Occipital lobe (tissue), 3 donors: ENCODE measurements at places on chromosomes 12 and 14. TPM values are rescaled to one million over a fixed set of nuclear protein-coding genes. Genes with fewer than 3 reads are reported as not detected.

- no peak for DNase-seq
Measured at GRCh38 chr14:26525085-26525484, 72.7 kb downstream of the NOVA1 start.

- no peak for DNase-seq
Measured at GRCh38 chr12:131468206-131468605, 242.7 kb upstream of the SFSWAP start.

DNA sequence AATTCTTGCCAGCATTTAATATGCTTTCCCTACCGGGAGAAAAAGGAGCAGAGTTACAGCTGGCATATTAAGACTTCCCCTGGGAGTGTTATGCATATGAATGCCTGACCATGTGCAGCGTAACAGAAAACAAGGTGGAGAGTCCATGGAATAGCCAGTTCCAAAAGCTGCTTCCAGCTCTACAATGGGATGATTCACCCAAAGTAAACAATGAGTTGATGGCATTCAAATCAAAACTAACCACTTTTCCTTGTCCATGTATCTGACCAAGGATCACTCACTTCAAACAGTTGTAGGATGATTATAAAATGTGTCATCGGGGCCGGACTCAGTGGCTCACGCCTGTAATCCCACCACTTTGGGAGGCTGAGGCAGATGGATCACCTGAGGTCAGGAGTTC lies 48.1 kb upstream of the BICDL1 start:
- DNase-seq, result no peak

- no peak for DNase-seq
Measured at GRCh38 chr12:123105211-123105826, 45.6 kb downstream of the PITPNM2 start.

- DNase-seq, result no peak
Measured at GRCh38 chr12:22459838-22460490, 84.4 kb downstream of the C2CD5 start.

DNA sequence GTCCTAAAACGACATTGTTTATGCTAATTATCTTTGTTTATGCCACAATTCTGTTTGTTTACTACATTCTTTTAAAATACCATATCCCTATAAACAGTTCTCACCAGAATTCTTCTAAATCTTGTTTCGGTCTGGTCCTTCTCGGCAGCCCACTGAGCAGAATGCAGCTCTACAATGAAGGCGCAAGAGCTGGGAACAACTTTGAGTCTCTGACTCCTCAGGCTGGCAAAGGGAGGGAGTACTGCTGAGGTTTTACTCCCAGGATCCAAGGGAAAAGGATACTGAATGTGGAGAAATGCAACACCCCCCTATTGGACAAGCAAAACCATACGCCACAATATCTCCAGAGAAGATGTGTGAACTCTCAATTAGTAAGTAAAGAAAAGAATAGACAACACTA lies 5.4 kb downstream of the SOX5 start:
- no peak for DNase-seq

DNA sequence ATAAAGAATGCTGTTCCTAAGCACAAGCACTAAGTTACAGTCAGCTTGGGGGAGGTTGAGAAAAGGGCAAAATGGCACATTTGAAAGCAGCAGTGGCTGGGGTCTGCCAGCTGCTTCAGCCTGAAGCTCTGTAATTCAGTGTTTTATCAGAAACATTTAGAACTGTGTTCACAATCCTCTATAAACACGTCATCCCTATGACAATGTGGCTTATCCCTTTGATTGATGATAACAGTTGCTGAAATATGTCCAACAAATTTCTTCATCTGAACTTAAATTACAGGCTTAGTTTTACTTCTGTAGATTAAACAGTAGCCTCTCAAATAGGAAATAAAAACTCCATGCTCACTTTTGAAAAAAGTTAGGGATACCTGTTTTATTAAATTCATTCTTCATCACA lies 108.8 kb downstream of the VEZT start:
- DNase-seq, result no peak

DNA sequence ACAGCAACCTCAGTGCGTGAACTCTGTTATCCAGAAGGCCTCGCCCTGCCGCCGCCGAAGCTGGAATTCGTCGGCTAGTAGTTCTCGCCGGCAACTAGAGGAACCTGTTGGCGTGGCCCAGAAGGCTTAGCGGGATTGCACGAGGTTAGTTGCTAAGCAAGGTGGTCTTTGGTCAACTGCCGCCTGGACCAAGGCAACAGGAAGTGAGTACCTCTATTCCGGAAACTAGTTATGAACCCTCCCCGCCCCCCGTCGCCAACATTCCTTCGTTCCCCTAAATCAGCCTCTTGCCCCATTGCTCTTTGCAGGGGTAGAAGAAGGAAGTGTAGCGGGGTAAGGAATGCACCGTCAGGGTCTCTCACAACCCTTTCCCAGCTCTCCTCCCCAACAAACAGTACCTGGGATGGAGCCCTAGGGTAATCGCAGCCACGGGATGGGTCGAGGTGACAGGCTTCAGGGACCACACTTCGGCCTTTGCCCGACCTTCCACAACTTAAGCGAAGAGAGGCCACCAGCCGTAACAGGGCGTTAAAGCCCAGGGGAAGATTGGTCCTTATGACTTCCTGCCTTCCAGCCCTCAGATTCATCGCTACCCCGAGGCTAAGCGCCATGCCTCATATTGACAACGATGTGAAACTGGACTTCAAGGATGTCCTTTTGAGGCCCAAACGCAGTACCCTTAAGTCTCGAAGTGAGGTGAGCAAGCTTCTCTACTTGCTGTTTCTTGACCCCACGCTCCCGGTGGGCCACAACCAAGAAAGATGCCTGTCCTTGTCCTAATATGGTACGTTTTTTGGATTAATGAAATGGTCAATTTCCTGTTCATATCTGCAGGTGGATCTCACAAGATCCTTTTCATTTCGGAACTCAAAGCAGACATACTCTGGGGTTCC lies at the start of gene GMPR2:
GMPR2 (plus strand) TSS at position 285 of the 893 bp plus-strand sequence; CDS start at position 610, 325 bp downstream.
- no peak for DNase-seq

- DNase-seq, result peak; percentile 22
Measured at GRCh38 chr14:38616959-38617358, 361.1 kb upstream of the CLEC14A start.

DNA sequence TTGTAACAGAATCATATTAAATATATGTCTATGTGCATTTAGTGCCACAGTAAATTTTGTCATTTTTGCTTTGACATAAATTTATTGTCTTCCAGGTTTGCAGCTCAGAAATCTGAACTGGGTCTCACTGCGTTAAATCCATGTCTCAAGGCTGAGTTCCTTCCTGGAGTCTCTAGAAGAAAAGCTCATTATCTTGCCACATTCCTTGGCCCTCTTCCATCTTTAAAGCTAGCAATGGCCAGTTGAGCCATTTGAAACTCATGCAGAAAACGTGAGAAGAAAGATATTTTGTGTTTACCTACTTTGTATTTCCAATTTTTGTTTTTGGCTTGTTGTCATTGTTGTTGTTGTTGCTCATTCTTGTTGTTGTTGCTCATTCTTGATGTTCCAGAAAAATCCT lies 10.7 kb downstream of the PRH1 start:
- no peak for DNase-seq

- DNase-seq, result no peak
Measured at GRCh38 chr12:90323217-90323616, 614.6 kb upstream of the ATP2B1 start.

GRCh38 chr12:542395-543113 lies 82.8 kb downstream of the B4GALNT3 start:
- DNase-seq, result no peak

DNA sequence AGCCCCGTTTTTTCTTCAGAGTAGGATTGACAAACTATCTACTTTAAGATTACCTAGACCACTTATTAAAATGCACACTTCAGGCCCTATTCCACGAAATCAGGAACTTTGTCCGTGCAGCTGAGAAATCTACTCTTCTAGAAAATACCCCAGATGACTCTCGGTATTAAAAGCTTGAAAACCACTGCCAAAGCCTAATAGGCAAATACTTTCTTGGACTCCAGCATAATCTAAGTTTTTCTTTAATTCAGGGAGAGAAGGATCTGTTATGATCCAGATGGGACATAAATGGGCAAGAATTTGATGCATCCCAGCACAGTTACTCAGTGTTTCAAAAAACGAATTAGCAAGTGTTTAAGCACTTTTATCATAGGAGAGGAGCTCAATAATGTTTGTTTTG lies 94.5 kb downstream of the TMX1 start:
- DNase-seq, result no peak

GRCh38 chr12:50276912-50277671 lies 6.2 kb downstream of the LIMA1 start:
- DNase-seq, result no peak

DNA sequence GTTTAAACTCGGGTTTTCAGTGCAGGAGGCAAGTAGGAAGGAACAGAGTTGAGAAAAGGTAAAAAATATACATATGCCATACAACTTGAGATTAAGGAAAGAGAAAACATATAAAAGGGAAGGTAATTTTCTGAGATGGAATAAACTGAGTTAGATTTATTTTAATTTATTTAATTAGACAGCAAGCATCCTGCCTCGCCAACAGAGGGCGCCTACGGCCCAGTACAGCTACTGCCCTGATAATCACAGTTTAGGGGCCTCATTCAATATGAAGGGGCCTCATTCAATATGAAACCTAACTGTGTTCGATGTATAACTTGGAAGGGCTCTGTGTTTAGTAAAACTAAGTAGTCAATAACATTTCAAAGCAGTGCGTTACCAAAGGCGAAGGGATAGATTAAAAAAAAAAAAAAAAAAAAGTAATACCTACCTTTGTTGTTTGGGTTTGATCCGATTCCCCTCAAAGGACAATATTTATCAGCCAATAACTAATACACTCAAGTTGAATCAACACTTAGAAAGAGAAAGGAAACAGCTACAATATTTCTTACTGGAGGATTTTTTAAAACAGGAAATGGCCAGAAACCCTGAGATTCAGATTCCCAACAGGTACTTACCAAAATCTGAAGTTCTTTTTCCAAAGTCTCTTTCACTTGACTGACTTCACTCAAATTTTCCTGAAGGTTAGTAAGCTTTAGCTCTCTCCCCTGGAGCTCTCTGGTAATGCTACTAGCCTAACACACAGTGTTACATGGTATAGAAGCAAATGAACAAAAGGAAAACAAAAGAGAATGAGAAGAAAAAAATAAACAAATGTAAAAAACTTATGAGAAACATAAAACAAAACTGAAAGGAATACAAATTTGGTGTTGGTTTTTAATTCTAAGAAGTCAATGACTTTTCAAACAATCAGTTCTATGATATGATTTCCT lies 70.0 kb upstream of the VPS33A start:
- DNase-seq, result no peak

DNA sequence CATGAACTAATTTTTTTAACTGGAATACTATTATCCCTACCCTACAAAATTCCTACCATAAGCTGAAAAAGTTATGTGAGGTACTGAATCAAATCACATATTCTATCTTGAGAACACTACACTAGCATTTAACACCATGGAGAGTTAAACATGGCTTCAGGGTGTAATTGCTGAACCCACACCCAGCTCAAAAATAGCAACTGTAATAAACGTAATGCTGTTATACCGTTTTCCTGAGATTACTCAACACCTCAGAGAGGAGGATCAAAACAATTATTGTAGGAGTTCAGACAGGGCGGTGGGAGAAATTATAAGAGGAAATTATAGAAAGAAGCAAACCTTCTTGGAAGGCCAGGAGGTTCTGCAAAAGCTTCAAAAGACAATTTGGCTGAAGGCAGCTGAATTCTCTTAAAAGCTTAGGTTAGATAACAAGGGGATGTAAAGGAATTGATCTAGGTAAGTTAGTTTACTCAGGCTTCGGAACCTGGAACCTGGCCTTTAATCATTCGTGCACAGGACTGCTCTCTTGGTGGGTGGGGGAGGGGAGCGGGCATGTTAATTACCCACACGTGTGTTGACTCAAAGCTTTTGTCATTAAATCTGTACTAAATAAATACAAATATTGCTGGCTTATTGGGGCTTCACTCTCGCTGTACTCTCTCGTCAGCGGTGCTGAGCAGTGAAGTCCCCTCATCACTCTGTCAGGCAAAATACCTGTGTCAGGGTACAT lies 12.1 kb upstream of the IPO8 start:
- no peak for DNase-seq

DNA sequence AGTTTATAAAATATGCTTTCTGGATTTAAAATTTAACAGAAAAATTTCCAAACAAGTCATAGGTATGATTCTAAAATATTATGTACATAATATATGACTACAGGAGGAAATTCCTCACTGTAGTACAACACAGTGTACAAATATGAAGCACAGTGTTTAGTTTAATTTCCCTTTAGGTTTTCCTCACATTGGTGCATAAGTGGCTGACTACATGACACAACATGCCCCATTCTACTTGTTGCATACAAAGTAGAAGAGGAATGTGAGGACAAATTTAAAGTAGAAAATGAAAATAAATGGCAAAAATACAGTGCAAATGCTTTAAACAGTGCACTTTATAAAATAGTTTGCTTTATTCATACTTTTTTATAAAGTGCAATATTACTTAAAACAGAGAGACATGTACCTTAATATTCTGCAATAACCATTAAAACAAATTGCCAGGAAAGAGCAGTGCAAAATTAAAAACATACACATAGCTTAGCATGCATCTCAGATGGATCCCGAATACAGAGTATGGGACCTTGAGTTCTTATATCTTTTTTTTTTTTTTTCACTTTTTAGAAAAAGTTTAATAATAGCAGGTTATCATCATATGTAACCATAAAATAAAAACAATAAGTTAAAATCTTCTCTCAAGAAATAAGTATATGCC lies 54.8 kb upstream of the TTC7B start:
- no peak for DNase-seq

DNA sequence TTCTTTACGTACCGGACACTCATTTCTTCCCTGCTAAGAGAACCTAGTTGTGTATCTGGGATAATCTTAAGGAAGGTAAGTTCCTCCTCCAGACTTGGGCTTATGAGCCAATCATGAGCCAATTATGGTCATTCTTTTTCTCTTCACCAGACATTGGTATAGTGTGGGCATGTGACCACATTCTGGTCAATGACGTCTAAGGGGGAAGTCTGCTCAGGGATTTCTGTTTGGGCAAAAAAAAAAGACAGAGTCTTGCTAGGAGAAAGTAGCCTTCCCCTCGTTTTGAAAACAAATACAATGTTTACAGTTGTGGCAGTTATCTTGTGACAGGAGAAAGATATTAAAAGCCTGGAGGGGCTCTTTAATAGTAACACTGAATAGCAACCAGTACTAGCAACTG lies 20.1 kb upstream of the PLXNC1 start:
- no peak for DNase-seq

DNA sequence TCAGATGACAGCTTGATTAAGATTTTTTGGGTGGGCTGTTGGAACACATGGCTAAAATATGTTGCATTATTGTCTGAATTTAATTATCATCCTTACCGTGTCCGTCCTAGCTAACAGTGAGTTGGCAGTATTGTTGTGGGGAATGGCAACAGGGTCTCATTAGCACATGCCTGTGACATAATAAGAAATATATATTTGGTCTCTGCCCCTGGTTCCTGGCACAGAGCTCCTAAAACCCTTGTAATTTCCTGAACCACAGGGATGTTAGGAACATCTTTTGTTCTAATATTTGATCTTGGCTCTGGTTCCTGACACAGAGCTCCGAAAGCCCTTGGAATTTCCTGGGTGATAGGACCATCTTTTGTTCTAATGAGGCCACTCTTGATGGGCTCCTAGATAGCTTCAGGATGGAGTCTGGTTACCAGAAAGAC lies 76.0 kb downstream of the SYNE2 start:
- no peak for DNase-seq

GRCh38 chr14:59772233-59772632 lies 98.3 kb downstream of the RTN1 start:
- DNase-seq, result no peak

- no peak for DNase-seq
Measured at GRCh38 chr12:109961612-109962011, 34.6 kb downstream of the GIT2 start.

The BHLHE41 gene
- total RNA-seq, result 1.1 TPM

The RASAL1 gene
- 2.5 TPM for total RNA-seq

The SMCO2 gene
- 0.78 TPM for total RNA-seq

The BICDL1 gene
- total RNA-seq, result 25.4 TPM

The NFYB gene
- 48.0 TPM for total RNA-seq

The PGF gene
- total RNA-seq, result 2.0 TPM
